ENCODE measurements at places on chromosomes 4 and X.

GRCh38 chr4:152024881-152025280 is 264.1 kb upstream of the GATB start:
- DNase-seq, result no peak

- DNase-seq, result no peak
Measured at GRCh38 chr4:87006426-87006675, 71.5 kb downstream of the AFF1 start.

DNA sequence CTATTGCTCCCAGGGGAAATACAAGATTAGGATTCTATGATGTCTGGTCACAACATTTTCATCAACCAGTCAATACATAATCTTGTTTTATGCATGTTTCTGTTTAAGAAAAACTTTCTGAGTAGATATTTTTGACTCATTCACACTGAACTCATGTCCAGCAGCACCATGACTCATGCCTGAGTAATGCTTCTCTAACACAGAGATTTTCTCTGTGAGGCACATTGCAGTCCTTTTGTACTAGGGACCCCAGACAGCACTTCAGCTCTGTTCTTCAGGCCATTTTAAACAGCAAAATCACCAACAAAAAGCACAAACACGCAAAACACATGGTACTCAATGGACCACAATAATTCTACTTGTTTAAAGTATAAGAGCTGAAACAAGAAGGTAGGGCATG is 83.6 kb downstream of the MXRA5 start:
- no peak for DNase-seq

GRCh38 chr4:185019456-185020292 is 1.4 kb downstream of the HELT start:
- DNase-seq, result no peak

DNA sequence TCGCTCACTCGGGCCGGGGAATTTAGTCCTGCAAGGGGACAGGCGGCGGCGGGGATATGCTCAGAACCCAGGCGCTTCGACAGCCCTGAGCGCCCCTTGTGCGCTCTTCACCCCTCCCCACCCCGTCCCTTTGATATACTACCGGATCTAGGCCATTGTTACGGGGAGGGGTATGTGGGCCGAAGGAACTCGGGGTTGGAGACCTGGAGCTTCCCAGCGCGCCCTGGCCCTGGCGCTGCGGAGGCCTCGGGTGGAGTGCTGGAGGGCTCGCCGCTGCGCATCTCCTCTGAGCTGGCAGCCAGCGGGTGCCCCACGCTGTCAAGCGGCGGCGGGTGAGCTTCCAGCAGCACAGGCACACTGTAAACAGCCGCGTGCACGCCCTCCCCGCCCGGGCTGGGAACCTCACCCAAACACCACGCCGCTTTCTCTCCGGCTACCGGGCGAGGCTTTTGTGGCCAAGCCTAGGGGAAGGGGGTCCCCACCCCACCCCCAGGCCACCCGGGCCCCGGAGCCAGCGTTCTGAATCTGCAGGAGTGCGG is 54.5 kb upstream of the BCOR start:
- peak; percentile 55 for DNase-seq

- no peak for DNase-seq
Measured at GRCh38 chrX:68939868-68940267, 111.0 kb downstream of the EFNB1 start.

GRCh38 chr4:173367285-173367684 is 3.5 kb upstream of the SAP30 start:
- no peak for DNase-seq

DNA sequence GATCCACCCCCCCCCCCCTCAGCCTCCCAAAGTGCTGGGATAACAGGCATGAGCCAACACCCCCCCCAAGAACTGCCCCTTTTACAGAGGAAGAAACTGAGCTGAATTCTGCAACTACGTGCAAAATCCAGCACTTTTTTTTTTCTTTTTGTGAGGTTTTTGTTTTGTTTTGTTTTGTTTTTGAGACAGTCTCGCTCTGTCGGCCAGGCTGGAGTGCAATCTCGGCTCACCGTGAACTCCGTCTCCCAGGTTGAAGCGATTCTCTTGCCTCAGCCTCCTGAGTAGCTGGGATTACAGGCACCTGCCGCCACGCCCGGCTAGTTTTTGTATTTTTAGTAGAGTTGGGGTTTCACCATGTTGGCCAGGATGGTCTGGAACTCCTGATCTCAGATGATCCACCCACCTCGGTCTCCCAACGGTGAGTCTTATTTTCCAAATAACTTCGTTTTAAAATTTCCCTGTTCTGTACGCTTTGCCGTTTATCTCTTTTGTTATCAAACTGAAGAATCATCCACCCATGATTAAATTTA is 4.9 kb downstream of the CRLF2 start:
- no peak for DNase-seq

- DNase-seq, result no peak
Measured at GRCh38 chr4:122083351-122083750, 68.8 kb upstream of the BLTP1 start.

GRCh38 chr4:139645458-139645857 is 20.2 kb upstream of the MGST2 start:
- DNase-seq, result no peak

DNA sequence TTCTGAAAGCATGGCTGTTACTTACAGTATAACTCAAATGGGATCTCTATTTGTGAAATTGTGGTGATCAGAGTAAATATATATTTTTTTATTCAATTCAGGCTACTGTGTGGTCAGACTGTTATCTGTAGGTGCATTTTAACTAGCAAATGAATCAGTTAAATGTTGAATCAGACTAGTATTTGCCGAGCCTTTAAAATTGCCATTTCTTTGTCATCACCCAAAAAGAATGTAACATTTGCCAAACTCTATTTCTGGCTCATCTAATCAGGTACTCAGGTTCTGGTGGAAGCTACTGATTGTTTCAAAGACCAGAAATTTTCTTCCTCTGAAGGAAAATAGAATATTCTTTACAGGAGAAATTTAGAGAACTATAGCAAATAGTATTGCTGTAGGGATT is 1.8 kb upstream of the NAA15 start:
- no peak for DNase-seq

DNA sequence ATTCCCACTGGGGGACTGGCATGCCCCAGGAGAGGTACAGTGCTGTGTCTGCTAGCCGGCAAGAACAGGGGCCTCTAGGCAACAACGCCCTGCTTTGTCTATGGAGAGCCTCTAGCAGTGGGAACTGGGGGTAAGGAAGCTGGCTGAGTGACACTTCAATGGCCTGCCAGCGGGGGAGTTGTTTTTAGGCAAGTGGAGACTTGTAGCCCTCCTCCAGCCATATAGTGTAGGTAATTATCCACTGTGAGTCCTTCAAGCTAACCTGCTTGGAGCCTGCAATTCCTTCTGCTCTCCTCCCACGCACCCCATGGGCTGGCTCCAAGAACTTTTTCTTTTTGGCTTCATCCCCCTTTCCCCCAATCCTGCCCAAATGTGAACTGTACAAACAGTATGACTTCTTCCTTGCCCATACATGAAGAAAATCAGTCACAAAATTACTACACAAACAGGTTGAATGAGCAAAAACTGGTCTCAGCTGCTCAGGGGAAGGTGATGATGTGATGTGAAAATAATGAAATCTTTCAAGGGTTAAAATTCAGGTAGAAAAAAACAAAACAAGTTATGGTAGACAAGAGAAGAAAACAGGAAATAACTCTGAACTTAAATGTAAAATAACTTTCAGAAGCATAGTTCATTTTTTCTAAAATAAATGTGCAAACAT is 33.1 kb downstream of the LEF1 start:
- no peak for DNase-seq

- DNase-seq, result no peak
Measured at GRCh38 chr4:159725571-159725970, 622.7 kb downstream of the RAPGEF2 start.

GRCh38 chrX:75076429-75076828 is 79.7 kb downstream of the ABCB7 start:
- DNase-seq, result no peak

DNA sequence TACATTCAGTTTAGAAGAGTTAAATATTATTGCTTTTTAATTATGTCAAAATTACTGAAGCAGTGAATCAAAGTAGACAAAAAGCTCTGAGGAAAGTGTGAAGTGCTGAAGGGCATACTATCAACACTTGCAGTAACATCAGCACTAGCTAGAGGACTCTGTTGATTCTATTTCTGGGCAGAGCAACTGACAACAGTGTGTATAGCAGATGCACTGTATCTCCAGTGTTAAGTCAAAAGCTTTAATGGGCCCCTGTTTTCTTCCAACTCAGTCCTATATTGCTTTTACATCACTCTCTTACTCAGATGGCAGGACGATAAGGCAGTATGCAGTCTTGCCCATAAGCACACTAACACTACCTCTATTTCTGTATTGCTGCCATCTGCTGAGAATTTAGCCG is 435.2 kb upstream of the AMOT start:
- no peak for DNase-seq

- no peak for DNase-seq
Measured at GRCh38 chrX:13835825-13836224, 18.9 kb upstream of the GPM6B start.

DNA sequence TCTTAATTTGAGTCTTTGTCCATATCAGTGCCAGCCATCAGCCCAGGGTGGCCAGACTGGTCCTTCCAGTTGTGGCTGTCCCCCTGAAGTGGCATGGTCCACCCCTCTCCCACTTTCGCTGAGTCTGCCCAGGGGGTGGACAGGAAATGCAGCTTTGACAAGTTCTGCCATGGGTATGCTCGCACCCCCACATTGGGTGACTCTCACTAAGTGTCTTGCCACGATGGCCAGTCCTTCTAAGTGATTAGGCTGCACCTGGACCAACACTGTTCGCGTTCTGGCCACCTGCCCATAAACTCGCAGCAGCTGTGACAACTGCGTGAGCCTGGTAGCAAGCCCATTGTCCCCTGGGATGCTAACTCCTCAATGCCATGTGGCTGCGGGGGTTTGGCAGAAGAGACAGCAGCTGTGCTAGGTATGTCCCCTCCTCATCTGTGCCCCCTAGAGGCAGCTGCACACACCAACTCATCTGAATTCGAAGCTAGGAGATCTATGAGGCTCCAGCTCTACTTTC is 10.0 kb upstream of the LNX1 start:
- peak; percentile 96 for DNase-seq

DNA sequence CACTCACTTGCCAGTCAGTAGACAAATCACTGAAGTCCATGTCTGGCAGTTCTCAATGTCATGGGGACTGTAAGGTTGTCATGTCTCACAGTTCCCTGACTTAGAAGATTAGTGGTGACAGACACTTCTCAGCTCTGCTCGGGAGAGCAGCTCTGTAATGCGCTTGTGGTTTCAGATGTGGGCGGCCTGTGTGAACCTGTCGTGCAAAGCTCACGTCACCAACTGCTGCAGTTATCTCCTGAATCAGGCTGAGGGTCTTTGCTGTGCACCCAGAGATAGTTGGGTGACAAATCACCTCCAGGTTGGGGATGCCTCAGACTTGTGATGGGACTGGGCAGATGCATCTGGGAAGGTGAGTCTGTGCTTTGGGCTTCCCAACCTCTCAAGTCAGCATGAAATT is at the start of gene IL9R:
Gene IL9R (plus strand): TSS at position 261 of the 400 bp plus-strand sequence. CDS start 64 bp downstream, at position 325.
- DNase-seq, result no peak

- no peak for DNase-seq
Measured at GRCh38 chr4:54842226-54842625, 184.5 kb downstream of the KIT start.

GRCh38 chr4:138235419-138235952 is 6.7 kb downstream of the SLC7A11 start:
- no peak for DNase-seq

DNA sequence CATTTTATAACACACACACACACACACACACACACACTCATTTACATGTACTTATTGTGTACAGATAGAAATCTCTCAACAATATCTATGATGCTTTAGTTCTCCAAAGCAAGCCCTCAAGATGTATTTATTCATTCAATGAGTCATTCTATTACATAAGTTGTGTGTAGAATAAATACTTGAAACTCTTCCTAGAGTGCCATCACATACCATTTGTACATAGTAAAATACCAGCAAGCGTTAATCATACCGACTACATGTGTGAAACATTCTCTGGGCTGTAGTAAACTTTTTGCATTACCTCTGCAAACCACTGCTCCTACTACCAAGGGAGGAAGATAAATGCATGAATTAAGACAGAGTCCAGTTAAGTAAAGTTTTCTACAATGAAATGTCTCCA is 70.9 kb downstream of the EPHA5 start:
- DNase-seq, result no peak

- DNase-seq, result no peak
Measured at GRCh38 chr4:106615961-106616360, 247.4 kb upstream of the GIMD1 start.

DNA sequence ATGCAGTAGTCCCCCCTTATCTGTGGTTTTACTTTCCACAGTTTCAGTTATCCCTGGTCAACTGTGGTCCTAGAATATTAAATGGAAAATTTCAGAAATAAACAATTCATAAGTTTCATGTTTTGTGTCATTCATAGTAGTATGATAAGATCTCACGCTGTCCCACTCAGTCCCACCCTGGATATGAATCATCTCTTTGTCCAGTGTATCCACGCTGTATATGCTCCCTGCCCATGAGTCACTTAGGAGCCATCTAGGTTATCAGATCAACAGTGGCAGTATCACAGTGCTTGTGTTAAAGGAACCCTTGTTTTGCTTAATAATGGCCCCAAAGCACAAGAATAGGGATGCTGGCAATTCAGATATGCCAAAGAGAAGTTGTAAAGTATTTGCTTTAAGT is 16.2 kb upstream of the SYTL4 start:
- no peak for DNase-seq

- DNase-seq, result no peak
Measured at GRCh38 chr4:76017056-76017686, 6.1 kb downstream of the CXCL10 start.

GRCh38 chr4:139557556-139558110 is 1.6 kb upstream of the SETD7 start:
- no peak for DNase-seq

- no peak for DNase-seq
Measured at GRCh38 chr4:151983854-151984253, 223.0 kb upstream of the GATB start.

- DNase-seq, result no peak
Measured at GRCh38 chr4:39526765-39527295, 409 bp downstream of the UGDH start.

DNA sequence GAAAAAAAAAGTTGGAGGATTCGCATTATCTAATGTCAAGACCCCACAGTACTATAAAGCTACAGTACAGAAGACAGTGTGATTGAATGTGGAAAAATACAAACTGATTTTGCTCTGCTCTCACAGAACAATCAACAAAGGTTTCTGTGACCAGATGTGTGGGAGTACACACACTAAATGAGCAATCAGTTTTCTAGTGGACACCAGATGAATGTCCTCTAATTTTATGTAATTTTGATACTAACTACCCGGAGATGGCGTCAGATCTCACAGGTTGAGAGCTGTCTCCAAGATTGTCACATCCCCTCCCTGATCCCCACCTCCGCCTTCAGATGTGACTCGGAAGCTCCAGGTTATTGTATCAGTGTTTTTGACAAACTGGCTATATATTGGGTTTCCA is 81.9 kb upstream of the HUWE1 start:
- DNase-seq, result no peak
